ENCODE measurements at places on chromosomes 4 and X. TPM values are rescaled to one million over a fixed set of nuclear protein-coding genes. Genes with fewer than 3 reads are reported as not detected.

Gene CUL4B
- 24.3 TPM for total RNA-seq

- no peaks in the 10 kb centered on the region for H3K4me1 ChIP-seq
- no peaks in the 10 kb centered on the region for H3K36me3 ChIP-seq
- H3K27ac ChIP-seq = no peak overlapping the region
- DNase-seq = no peak
Observed at GRCh38 chr4:13866881-13867280, 239.4 kb upstream of the BOD1L1 start.

- H3K36me3 ChIP-seq = no peaks in the 10 kb centered on the region
- DNase-seq = no peak
- no peaks in the 10 kb centered on the region for H3K4me1 ChIP-seq
- H3K27ac ChIP-seq = no peak overlapping the region
Observed at GRCh38 chr4:184364100-184364921, 110.0 kb downstream of the IRF2 start.

Gene SLC10A6
- total RNA-seq = not detected

Gene DCAF12L1
- total RNA-seq = 0.27 TPM

DNA sequence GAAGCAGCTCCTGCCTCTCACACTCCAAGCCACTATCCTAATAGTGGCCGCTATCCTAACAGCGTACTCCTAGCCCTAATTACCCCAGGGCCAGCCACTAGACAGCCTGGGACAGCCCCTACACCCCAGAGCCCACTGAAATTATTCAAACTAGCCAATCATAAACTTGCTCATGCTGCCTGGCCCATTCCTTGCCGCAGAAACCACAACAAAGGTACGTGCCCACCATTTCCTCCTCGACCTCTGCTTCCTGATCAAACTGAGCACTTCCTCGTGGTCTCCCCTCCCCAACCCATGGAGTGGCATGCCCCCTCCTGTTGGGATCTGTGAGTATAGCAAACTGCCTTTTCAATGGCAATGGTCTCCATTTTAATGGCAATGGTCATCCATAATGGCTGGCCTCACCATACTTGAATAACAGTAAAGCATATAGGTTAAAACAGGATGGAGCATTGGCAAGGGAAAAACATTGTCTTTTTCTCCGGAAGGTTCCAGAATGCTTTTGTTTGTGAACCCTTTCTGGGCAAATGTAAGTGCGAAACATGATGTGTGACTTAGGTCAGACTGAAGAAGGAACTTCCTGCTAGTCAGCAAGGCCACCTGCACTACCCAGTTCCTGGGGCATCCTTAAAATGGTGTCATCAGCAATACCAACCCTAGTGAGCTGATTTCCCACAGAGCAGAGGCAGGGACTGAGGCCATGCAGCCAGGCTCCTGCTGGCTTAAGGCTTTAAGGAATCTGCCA is 107.1 kb upstream of the ATP6AP2 start:
- no peaks in the 10 kb centered on the region for H3K36me3 ChIP-seq
- peak overlapping the region; percentile 77 for H3K27ac ChIP-seq
- H3K4me3 ChIP-seq = no peak overlapping the region
- peaks cover 11% of the 10 kb centered on the region for H3K4me1 ChIP-seq
- H3K27me3 ChIP-seq = no peaks in the 10 kb centered on the region
- DNase-seq = no peak

GRCh38 chrX:30865015-30865414 is 24.0 kb downstream of the TAB3 start:
- no peak overlapping the region for H3K4me3 ChIP-seq
- no peaks in the 10 kb centered on the region for H3K36me3 ChIP-seq
- DNase-seq = peak; percentile 32

DNA sequence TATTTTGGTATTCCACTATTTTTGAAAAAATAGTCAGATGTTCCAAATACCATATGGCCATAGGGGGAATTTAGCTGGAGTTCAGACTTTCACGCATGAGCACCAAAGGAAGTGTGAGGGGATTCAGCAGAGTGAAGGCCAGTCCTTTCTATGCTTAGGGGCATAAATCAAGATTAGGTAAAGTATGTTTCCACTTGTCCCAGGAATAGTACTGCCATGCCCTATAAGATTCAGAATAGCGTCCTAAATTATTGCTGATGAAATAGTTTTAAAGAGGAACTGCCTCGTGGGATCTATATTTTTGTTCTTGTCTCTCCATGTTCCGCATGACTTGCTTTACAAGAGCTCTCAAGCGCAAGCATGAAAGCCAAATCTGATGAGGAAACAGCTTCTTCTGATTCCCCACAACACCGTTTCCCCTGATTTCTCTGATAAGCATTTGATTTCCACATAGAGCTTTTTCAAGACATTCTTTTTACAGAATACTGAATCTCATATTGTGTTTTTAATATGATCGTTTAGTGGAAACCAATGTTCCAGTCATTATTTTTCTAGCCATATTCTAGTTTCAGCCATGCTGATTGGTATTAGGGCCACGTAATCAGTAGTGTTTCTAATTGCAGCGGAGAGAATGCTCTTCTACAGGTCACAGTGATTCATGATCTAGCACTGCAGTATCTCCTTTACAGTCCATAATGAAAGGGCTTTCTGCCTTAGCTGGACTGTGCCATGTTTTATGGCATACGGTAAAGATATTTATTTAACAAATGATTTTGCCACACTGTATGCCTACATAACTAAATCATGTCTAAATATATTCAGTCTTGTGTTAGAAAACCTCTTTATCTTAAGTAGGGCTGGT is 492.3 kb downstream of the CENPC start:
- no peak for DNase-seq
- H3K36me3 ChIP-seq = no peaks in the 10 kb centered on the region
- H3K27me3 ChIP-seq = no peaks in the 10 kb centered on the region
- no peak overlapping the region for H3K27ac ChIP-seq
- H3K4me3 ChIP-seq = no peak overlapping the region
- no peaks in the 10 kb centered on the region for H3K4me1 ChIP-seq

DNA sequence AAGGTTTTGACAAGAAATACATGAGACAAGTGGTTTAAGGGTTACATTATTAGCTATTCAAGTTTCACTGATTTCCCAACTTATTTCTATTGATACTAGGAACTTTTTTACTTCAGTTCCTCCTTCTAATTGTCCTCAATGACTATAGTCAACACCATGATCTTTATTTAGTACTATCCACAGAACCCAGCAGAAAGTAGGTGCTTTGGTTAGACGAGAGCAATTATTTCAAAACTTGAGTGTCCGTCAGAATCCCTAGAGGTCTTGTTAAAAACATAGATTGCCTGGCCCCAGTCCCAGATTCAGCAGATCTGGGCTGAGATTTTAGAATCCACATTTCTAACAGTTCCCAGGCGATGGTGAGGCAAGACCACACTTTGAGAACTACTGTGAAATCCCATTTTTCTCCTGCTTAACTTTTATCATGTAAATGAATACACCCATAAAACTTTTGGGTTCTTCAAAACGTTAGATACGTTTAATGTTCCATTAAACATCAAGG is 17.9 kb downstream of the EXOC1 start:
- H3K4me1 ChIP-seq = no peaks in the 10 kb centered on the region
- no peak overlapping the region for H3K27ac ChIP-seq
- H3K27me3 ChIP-seq = no peaks in the 10 kb centered on the region
- H3K4me3 ChIP-seq = no peak overlapping the region
- no peak for DNase-seq

DNA sequence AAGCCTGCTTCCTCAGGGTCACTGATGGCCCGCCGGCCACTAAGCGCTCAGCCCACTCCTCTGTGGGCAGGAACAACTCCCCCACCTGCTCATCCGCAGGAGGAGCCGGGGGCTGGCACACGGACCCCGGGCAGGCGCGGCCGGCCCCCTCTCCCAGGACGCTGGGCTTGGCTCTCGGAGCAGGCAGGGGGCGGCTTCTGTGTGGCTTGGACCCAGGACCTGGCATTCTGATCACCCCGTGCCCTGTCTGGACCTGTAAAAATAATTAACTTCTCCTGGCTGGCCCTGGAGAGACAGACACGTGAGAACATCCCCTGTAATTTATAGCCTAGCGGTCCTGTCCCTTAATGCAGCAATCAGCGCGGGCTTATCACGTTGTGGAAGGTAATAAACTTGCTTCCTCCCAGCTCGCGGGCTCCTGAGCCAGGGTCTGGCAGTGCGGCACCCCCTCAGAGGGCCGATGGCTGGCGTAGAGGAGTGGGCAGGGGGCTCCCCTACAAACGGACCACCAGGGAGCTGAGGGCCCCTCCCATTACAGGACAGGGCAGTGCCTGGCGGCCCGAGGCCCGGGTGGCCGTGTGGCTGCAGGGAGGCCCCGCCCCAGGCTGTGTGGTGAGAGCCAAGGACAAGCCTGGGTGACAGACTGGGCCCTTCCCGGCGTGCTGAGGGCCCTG is 84.5 kb upstream of the NKX1-1 start:
- no peaks in the 10 kb centered on the region for H3K36me3 ChIP-seq
- H3K4me3 ChIP-seq = no peak overlapping the region
- H3K27ac ChIP-seq = no peak overlapping the region
- H3K4me1 ChIP-seq = no peaks in the 10 kb centered on the region
- H3K27me3 ChIP-seq = no peaks in the 10 kb centered on the region

- no peaks in the 10 kb centered on the region for H3K4me1 ChIP-seq
- no peak for DNase-seq
- no peak overlapping the region for H3K4me3 ChIP-seq
- H3K27ac ChIP-seq = no peak overlapping the region
- no peaks in the 10 kb centered on the region for H3K36me3 ChIP-seq
Observed at GRCh38 chr4:90171491-90171890, 44.3 kb downstream of the CCSER1 start.

DNA sequence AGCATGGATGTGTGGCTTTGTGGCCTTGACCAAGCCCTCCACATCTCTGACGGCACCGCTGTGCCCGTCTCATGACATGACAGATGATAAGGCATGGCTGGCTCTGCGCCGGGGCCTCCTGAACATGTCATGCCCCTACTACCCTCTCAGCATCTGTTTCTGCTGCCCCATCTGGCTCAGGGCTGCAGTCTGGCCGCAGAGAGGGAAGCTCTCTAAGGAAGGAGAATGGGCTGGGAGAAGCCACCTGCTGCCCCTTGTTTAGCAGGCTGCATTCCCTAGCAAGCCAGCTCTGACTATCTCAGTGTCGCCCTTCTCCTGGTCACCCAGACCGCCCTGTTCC is 7.2 kb downstream of the ZNF185 start:
- H3K4me1 ChIP-seq = peaks cover 8% of the 10 kb centered on the region
- no peak for DNase-seq
- H3K36me3 ChIP-seq = no peaks in the 10 kb centered on the region
- no peak overlapping the region for H3K27ac ChIP-seq

- H3K36me3 ChIP-seq = no peaks in the 10 kb centered on the region
- H3K27ac ChIP-seq = no peak overlapping the region
- DNase-seq = no peak
- H3K4me3 ChIP-seq = no peak overlapping the region
Observed at GRCh38 chr4:133638751-133639150, 489.7 kb downstream of the PCDH10 start.

DNA sequence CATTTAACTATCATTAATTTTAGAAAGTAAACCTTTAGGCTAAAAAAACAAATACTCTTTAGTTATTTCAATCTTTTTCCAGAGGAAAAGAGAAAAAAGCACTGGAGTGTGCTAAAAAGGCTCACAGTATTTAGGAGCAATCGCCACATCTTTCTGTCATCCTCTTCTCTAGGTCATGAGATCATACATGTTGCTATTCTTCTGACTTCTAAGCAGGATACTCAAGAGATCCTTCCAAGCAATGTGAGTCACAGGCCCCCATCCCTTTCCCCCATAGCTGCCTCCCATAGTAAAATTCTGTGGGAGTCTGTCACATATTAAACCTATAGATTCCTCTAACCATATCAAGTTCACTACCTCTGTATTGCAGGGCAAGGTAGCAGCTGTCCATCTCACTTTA is 7.7 kb downstream of the EDNRA start:
- H3K27ac ChIP-seq = no peak overlapping the region
- no peaks in the 10 kb centered on the region for H3K36me3 ChIP-seq
- no peak for DNase-seq
- peaks cover 28% of the 10 kb centered on the region for H3K4me1 ChIP-seq
- no peaks in the 10 kb centered on the region for H3K27me3 ChIP-seq

Gene CT45A2
- total RNA-seq = not detected

DNA sequence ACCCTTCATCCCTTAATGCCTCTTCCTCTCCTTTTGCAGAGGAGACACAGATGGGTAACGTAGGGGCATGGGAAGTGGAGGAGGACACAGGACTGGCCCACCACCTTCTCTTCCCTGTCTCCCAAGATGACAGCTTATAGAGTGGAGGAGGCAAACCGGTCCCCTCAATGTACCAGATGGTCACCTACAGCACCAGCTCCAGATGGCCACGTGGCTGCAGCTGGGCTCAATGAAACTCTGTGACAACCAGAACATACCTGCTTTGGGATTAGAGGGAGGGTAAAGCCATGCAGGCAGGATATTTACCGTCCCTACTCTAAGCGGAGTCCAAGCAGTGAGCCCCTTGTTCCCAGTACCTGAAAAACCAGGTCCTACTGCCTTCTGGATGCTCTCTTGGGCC is 7.5 kb upstream of the KLHL15 start:
- H3K27me3 ChIP-seq = no peaks in the 10 kb centered on the region
- no peaks in the 10 kb centered on the region for H3K36me3 ChIP-seq
- H3K4me3 ChIP-seq = no peak overlapping the region
- no peak overlapping the region for H3K27ac ChIP-seq

Gene SPANXC
- not detected for total RNA-seq

DNA sequence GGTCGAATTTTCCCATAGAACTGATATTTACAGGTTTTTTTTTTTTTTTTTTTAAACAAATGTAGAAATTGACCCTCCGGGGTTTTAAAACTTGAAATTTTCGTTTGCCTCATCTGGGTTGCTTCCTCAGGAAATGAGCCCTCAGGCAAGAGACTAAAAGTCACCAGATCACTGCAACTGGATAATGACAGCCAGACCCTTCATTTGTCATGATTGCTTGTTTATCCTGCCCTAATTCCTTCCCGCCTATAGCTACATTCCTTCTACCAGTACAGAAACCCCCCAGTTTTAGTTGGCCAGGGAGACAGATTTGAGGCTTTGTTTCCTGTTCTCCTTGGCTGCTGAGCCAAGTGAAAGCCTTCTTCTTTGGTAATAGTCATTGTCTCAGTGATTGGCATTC is 44.0 kb upstream of the IGFBP7 start:
- H3K4me1 ChIP-seq = peaks cover 8% of the 10 kb centered on the region
- no peaks in the 10 kb centered on the region for H3K36me3 ChIP-seq
- no peak overlapping the region for H3K4me3 ChIP-seq
- H3K27me3 ChIP-seq = no peaks in the 10 kb centered on the region
- H3K27ac ChIP-seq = no peak overlapping the region

DNA sequence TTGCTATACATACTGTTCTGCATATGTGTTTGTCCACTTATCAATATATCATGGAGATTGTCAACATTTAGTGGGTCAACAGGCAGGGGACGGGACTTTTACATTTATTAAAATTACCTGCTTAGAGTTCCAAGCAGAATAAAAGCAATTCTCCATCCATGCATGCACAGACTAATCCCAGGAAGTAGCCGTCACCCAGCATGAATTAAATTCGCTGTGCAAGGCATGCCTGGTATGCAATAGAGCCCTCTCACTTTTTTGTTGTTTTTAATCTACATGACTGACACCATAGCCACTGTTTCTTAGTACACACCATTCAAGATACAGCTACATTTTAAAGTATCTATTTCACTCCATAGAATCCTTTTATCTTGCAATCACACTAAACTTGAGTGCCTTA is 108.9 kb downstream of the USP46 start:
- no peaks in the 10 kb centered on the region for H3K36me3 ChIP-seq
- H3K4me3 ChIP-seq = no peak overlapping the region
- no peaks in the 10 kb centered on the region for H3K4me1 ChIP-seq

Gene ACSL1
- 69.7 TPM for total RNA-seq

GRCh38 chr4:156939801-156940200 is 31.8 kb downstream of the PDGFC start:
- H3K36me3 ChIP-seq = no peaks in the 10 kb centered on the region
- DNase-seq = no peak
- H3K4me1 ChIP-seq = peaks cover 10% of the 10 kb centered on the region
- no peaks in the 10 kb centered on the region for H3K27me3 ChIP-seq
- H3K4me3 ChIP-seq = no peak overlapping the region

Gene USP17L20
- total RNA-seq = not detected

Measured in cardiac muscle cell (in vitro differentiated cells and primary cell).